ENCODE measurements at places on chromosomes 5 and 9. TPM values are rescaled to one million over a fixed set of nuclear protein-coding genes. Genes with fewer than 3 reads are reported as not detected.

LURAP1L gene
- 3.4 TPM for polyA plus RNA-seq

QRFP gene
- not detected for polyA plus RNA-seq

PLPP6 gene
- 11.2 TPM for polyA plus RNA-seq

IL5 gene
- polyA plus RNA-seq: not detected

- no peak for DNase-seq
- no peak overlapping the region for H3K4me3 ChIP-seq
- H3K27ac ChIP-seq: no peak overlapping the region
- no peaks in the 10 kb centered on the region for H3K4me1 ChIP-seq
Observed at GRCh38 chr9:120336021-120336752, 243.8 kb downstream of the CDK5RAP2 start.

DNA sequence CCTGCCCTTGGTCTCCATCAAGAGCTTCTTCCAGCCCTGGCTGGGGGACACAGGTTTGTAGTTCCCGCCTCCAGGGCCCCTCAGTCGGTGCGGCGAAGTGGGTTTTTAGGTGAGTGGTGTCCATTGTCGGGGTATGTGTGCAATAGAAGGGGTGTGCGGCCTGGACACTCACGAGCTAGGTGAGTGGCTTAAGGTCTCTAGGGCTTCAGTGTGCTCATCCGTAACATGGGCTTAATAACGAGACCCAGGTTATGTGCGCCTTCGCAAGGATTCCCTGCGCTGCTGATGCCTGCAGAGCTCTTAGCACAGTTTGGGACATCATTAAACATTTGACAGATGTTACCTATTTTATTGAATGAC lies 656 bp downstream of the CEP78 start:
- DNase-seq: no peak
- peak overlapping the region; percentile 61 for H3K27ac ChIP-seq
- peaks cover 6% of the 10 kb centered on the region for H3K36me3 ChIP-seq
- H3K4me1 ChIP-seq: no peaks in the 10 kb centered on the region
- peak overlapping the region; percentile 82 for H3K4me3 ChIP-seq
- H3K27me3 ChIP-seq: no peaks in the 10 kb centered on the region

- no peak for DNase-seq
- H3K27ac ChIP-seq: peak overlapping the region; percentile 16
- peaks cover 20% of the 10 kb centered on the region for H3K4me1 ChIP-seq
- no peaks in the 10 kb centered on the region for H3K36me3 ChIP-seq
- no peaks in the 10 kb centered on the region for H3K27me3 ChIP-seq
- H3K4me3 ChIP-seq: no peak overlapping the region
Observed at GRCh38 chr5:143002459-143003327, 232.5 kb downstream of the ARHGAP26 start.

DNA sequence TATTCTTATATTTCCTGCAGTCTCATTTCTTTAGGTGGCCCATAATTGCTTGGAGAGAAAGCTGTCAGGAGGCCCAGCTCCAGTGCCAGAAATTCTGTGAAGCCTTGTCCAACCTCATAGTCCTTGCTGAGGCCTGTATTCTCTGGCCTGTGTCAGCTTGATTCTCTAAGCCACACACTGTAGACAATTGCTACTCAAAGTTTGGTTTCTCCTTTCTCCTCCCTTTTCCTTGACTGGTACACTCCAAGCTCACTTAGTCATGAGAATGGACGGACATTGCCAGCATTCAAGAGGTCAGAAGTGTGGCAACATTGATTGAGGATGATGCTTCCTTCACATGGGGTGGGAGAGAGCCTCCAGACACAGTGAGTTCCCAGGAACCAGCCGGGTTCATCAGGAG lies 71.3 kb upstream of the CXCL14 start:
- no peaks in the 10 kb centered on the region for H3K36me3 ChIP-seq
- no peaks in the 10 kb centered on the region for H3K27me3 ChIP-seq
- no peak for DNase-seq

GRCh38 chr9:91424403-91425176 lies 958 bp upstream of the NFIL3 start:
- H3K4me3 ChIP-seq: peak overlapping the region; percentile 79
- H3K27me3 ChIP-seq: no peaks in the 10 kb centered on the region
- no peaks in the 10 kb centered on the region for H3K36me3 ChIP-seq

DNA sequence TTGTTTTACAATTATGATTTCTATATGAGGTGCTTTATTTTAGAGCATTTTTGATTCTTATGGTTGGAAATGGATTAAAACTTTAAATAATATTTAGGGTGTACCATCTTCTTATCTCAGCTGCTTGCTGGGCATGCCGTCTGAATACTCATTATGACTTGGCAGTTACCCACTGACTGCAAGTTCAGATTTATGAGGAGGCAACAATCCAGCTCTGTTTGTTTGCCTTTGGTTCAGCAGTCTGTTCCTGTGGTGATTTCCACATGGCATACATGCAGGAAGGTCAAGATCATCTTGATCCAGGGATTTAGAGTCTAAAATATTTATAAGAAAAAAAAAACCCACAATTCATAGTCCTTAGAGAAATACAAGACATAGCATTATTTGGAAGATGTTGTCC lies 1254.5 kb upstream of the NUDT12 start:
- no peak overlapping the region for H3K27ac ChIP-seq
- no peak for DNase-seq
- no peaks in the 10 kb centered on the region for H3K36me3 ChIP-seq
- no peak overlapping the region for H3K4me3 ChIP-seq

DNA sequence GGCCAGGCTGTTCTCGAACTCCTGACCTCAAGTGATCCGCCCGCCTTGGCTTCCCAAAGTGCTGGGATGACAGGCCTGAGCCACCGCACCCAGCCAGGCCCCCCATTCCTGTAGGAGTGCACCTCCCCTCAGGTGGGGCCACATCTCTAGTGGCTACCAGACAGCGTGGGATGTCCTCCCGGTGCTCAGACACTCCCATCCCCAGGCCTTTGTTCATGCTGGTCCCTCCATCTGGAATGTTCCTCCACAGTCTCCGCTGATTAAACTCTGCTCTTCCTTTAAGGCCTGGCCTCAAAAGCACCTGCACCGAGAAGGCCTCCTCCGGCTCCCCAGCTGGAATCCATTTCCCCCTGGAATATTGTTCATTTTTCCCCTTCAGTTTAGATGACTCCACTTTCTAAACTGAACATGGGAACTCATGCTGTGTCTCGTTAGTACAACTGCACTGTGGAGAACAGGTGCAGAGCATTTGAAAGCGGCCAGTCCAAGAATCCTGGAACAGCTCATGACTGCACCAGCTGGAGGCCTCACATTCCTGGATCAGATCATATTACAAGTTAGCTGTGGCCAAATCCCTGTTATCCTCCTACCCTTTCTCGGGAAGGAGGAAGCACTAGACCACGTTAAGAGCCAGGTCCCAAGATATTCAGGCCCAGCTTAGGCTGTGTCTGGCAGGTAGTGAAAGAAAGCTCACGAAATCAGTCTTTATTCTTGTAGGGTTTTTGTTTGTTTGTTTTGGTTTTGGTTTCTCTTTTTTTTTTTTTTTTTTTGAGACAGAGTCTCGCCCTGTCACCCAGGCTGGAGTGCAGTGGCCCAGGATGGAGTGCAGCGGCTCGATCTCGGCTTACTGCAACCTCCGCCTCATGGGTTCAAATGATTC lies 10.8 kb upstream of the PRRC2B start:
- H3K4me3 ChIP-seq: no peak overlapping the region
- no peaks in the 10 kb centered on the region for H3K27me3 ChIP-seq
- H3K36me3 ChIP-seq: no peaks in the 10 kb centered on the region

DNA sequence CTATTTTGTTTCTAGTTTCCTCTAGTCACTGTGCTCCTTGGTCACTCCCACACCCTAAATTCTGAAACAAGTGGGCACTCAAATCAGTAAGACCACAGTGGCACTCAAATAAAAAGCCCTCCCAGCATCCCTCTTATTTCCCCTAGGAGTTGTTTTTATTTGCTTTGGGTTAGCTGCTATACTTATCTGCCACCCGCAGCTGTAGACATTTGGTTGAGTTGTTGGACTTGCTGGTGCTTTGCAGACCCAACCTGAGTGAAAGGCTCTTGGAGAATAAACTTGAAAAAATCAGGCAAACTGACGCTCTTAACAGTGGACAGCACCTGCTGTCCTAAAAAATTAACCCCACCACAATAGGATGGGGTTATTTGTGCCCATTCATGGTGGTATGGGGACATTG lies 203.0 kb downstream of the SPATA31A6 start:
- no peak overlapping the region for H3K27ac ChIP-seq
- H3K27me3 ChIP-seq: peaks cover 30% of the 10 kb centered on the region
- no peaks in the 10 kb centered on the region for H3K4me1 ChIP-seq
- DNase-seq: no peak

DNA sequence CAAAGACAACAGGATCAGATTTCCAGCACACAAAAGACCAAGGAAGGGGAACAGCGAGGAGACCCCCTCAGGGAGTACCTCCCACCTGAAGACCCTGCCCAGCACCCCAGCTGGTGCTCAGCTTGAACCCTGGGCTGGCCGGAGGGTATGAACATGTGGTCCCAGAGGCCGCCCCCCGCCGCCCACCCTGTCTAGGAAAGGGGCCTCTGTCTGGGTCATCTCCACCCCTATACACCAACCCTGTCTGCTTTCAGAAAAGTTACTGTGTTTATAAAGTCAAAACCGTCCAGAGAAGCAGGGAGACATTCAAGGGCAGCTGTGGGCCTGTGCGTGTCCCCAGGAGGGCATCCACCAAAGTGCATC lies 72.2 kb downstream of the ADAMTS2 start:
- no peak for DNase-seq
- H3K27ac ChIP-seq: no peak overlapping the region
- H3K4me3 ChIP-seq: no peak overlapping the region
- peaks cover 95% of the 10 kb centered on the region for H3K4me1 ChIP-seq
- no peaks in the 10 kb centered on the region for H3K27me3 ChIP-seq

- no peak for DNase-seq
- H3K36me3 ChIP-seq: no peaks in the 10 kb centered on the region
- no peak overlapping the region for H3K4me3 ChIP-seq
- no peaks in the 10 kb centered on the region for H3K4me1 ChIP-seq
- no peak overlapping the region for H3K27ac ChIP-seq
Observed at GRCh38 chr9:131776473-131776872, 36.6 kb upstream of the RAPGEF1 start.

DNA sequence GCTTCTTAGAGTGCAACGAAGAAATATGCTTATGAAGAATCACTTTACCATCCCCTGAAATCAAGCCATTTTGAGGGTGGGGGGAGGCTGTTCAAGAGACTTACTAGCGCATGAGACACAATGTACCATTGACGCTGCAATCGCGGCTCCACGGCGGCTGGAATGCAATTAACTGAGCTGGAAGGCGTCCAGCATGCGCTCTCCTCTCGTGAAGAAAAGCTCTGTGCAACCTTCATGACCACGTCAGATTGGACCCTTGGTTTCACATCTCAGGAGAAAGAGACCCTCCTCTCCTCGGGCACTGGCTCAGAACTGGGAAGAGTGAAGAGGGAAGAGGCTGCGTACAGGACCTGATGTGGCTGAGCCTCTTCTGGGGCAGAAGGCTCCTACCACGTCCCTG lies 138.5 kb upstream of the IRX2 start:
- H3K27ac ChIP-seq: no peak overlapping the region
- H3K36me3 ChIP-seq: no peaks in the 10 kb centered on the region

DNA sequence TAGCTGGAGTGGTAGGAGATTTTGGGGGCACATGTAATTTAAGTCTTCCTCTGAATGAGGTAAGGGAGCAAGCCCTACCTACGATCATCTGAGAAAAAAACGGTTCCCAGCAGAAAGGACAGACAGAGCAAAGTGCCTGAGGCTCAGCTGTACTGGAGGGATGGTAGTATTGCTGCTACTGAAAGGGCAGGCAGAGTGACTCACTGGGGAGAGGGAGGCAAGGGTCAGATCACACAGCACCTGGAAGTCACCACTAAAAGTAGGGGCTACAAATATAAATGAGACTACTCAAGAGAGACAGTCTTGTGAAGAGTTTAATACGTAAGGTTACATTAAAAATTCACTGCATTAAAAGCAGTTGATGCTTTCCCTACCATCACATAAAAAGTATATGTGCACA lies 75.9 kb downstream of the NFIB start:
- peaks cover 20% of the 10 kb centered on the region for H3K4me1 ChIP-seq
- peak overlapping the region; percentile 60 for H3K27ac ChIP-seq
- no peak for DNase-seq
- H3K4me3 ChIP-seq: no peak overlapping the region
- no peaks in the 10 kb centered on the region for H3K27me3 ChIP-seq
- H3K36me3 ChIP-seq: no peaks in the 10 kb centered on the region

DNA sequence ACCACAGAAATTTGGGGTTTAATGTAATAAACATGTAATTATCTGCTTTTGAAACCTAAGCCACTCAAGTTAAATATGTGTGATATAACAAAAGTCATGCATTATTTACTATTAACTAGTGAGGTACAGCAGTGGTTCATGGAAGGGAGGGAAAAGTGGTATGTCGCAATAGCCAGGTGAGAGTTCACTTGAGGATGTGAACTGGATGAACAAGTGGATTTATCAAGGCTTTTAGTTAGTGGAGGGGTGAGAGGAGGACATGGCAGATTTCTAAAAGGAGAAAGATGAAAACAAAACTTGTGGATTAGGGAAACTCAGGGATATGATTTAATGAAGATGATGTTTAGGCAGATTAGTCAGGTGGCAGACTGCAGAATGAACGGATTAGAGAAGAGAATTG lies 141.3 kb upstream of the NFIB start:
- no peak for DNase-seq
- no peak overlapping the region for H3K27ac ChIP-seq
- no peak overlapping the region for H3K4me3 ChIP-seq

DNA sequence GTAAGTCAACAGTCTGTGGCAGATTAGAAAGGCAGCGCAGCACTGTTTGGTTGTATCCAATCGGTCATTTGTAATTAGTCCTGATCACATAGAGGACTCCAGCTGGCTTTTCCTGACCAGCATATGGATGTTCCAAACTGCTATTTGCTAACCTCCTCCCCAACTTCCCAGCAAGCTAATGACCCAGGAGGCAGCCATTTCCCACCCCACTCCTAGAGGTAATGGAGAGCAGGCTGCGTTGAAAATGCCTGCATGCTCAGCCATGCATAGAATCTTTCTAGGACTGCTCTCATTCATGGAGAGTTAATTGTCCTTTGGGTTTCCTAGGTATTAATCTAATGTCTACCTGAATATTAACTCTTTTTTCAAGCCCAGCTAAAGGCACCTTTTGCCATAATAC lies 850.6 kb upstream of the WWC1 start:
- no peak for DNase-seq
- no peak overlapping the region for H3K4me3 ChIP-seq
- H3K27ac ChIP-seq: no peak overlapping the region
- no peaks in the 10 kb centered on the region for H3K36me3 ChIP-seq

GRCh38 chr9:128927731-128928411 lies 7.1 kb downstream of the PHYHD1 start:
- H3K36me3 ChIP-seq: no peaks in the 10 kb centered on the region
- H3K27me3 ChIP-seq: no peaks in the 10 kb centered on the region
- H3K4me3 ChIP-seq: no peak overlapping the region
- H3K27ac ChIP-seq: no peak overlapping the region

Measured in SK-N-SH (cell line).